Activated CD4-positive, alpha-beta memory T cell treated with anti-CD3 and anti-CD28 coated beads, Interleukin-2, amount 10 ng/mL, durations not matched to agents 7 days and 5 days (primary cell): ENCODE measurements at places on chromosomes 16 and 17. TPM values are rescaled to one million over a fixed set of nuclear protein-coding genes. Genes with fewer than 3 reads are reported as not detected.

ACSM2A gene
- total RNA-seq: not detected

- H3K27ac ChIP-seq: no peak overlapping the region
- H3K36me3 ChIP-seq: no peaks in the 10 kb centered on the region
- DNase-seq: peak; percentile 81
These were observed 23.2 kb upstream of the NTN1 start for GRCh38 chr17:8997994-8998628.

DNA sequence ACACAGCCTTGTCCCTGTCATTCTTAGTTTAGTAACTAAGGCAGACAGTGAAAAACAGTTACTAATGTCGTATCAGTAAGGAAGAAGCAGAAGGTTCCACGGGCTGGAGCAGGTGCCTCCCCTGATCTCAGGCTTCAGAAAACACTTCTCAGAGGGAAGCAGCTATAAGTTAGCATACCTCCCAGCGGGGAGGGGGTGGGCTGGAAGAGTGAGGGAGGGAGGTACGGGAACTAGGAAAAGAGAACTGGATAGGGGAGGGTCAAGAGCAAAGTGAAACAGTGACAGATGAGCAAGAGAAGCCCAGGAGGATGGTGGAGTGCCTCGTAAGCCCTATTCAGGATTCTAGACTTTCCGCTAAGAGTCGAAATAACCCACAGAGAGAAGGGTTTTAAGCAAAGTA, 186.3 kb upstream of the XYLT1 start:
- H3K4me1 ChIP-seq: no peaks in the 10 kb centered on the region
- no peaks in the 10 kb centered on the region for H3K36me3 ChIP-seq
- no peak overlapping the region for H3K4me3 ChIP-seq
- no peak overlapping the region for H3K27ac ChIP-seq
- no peak for DNase-seq

ALDOA gene
- 1,450 TPM for total RNA-seq

GRCh38 chr16:3021449-3022207, 1.5 kb downstream of the TNFRSF12A start:
- peak; percentile 79 for DNase-seq
- H3K4me1 ChIP-seq: peaks cover 51% of the 10 kb centered on the region
- peak overlapping the region; percentile 83 for H3K27ac ChIP-seq
- peaks cover 21% of the 10 kb centered on the region for H3K36me3 ChIP-seq

SNX20 gene
- 94.7 TPM for total RNA-seq

RASD1 gene
- 1.5 TPM for total RNA-seq

GRCh38 chr16:627454-628239, 3.1 kb upstream of the WFIKKN1 start:
- H3K36me3 ChIP-seq: no peaks in the 10 kb centered on the region
- no peaks in the 10 kb centered on the region for H3K4me1 ChIP-seq
- no peak for DNase-seq
- H3K4me3 ChIP-seq: no peak overlapping the region
- no peak overlapping the region for H3K27ac ChIP-seq

GRCh38 chr16:15587152-15587825, 55.7 kb downstream of the MARF1 start:
- no peak overlapping the region for H3K27ac ChIP-seq
- DNase-seq: no peak
- no peaks in the 10 kb centered on the region for H3K27me3 ChIP-seq
- H3K36me3 ChIP-seq: peaks cover 51% of the 10 kb centered on the region
- peaks cover 31% of the 10 kb centered on the region for H3K4me1 ChIP-seq

IL34 gene
- total RNA-seq: not detected

KRT16 gene
- not detected for total RNA-seq
